ENCODE measurements at places on chromosomes 7 and 10.

DNA sequence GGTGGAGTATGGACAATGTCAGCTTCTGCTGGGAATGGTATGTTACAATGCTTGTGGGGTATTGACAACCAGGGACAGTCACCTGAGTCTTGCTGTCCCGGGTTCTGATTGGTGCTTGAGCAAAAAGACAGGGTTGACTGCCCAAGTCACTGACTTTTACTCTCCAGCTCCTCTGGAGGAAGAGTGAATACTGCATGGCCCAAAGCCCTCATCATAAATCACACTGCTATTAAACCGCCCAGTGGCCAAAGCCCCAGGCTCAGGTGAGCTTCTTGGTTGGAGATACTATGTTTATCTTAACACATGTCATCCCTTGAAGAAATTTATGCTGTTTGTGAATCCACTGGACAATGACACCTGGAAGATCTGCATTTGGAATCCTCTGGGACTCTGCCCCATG is 90.0 kb upstream of the IGFBP3 start:
- DNase-seq: no peak

GRCh38 chr10:89134963-89135362 is 72.2 kb downstream of the CH25H start:
- no peak for DNase-seq

DNA sequence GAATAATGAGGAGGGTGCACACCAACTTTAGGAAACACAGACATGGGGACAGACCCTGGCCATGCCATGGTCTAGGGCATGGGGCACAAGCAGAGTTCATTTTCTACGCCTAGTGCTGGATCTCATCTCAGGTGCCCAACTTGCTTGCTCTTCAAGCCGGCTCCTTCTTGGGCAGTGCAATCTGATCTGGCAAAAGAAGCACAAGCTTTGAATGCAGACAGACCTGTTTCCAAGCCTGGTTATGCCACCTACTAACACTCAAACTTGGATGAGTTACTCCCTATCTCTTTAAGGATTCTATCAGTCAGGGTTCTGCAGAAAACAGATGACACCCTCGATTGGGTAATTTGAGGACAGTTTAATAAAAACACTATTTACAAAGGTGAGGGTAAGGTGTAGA is 34.9 kb upstream of the WAPL start:
- DNase-seq: peak; percentile 22

GRCh38 chr7:138313829-138314178 is 146.3 kb upstream of the TRIM24 start:
- no peak for DNase-seq

DNA sequence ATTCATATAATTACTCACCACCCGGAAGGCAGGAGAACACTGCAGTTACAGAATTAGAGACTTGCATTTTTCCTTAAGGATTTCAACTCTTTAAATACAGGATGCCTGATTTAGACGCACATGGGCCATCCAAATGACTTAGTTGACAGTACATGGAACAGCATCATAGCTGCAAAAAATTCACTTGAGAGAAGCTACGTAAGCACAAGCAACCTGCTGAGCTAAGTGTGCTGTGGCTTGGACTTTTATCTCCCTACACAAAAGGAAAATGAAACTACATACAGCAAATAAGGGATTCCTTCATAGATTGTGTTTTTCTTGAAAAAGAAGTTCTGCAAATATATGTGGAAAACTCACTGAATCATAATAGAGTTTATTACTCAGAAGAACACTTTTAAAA is 152.6 kb downstream of the POU6F2 start:
- no peak for DNase-seq

DNA sequence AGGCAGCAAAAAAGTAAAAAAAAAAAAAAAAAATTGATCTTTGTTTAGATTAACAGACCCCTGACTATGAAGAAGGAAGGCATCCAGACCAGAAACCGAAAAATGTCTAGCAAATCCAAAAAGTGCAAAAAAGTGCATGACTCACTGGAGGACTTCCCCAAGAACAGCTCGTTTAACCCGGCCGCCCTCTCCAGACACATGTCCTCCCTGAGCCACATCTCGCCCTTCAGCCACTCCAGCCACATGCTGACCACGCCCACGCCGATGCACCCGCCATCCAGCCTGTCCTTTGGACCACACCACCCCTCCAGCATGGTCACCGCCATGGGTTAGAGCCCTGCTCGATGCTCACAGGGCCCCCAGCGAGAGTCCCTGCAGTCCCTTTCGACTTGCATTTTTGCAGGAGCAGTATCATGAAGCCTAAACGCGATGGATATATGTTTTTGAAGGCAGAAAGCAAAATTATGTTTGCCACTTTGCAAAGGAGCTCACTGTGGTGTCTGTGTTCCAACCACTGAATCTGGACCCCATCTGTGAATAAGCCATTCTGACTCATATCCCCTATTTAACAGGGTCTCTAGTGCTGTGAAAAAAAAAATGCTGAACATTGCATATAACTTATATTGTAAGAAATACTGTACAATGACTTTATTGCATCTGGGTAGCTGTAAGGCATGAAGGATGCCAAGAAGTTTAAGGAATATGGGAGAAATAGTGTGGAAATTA is 19.4 kb downstream of the GATA3 start:
- no peak for DNase-seq

GRCh38 chr7:47313564-47313963 is 268.3 kb downstream of the TNS3 start:
- DNase-seq: no peak

DNA sequence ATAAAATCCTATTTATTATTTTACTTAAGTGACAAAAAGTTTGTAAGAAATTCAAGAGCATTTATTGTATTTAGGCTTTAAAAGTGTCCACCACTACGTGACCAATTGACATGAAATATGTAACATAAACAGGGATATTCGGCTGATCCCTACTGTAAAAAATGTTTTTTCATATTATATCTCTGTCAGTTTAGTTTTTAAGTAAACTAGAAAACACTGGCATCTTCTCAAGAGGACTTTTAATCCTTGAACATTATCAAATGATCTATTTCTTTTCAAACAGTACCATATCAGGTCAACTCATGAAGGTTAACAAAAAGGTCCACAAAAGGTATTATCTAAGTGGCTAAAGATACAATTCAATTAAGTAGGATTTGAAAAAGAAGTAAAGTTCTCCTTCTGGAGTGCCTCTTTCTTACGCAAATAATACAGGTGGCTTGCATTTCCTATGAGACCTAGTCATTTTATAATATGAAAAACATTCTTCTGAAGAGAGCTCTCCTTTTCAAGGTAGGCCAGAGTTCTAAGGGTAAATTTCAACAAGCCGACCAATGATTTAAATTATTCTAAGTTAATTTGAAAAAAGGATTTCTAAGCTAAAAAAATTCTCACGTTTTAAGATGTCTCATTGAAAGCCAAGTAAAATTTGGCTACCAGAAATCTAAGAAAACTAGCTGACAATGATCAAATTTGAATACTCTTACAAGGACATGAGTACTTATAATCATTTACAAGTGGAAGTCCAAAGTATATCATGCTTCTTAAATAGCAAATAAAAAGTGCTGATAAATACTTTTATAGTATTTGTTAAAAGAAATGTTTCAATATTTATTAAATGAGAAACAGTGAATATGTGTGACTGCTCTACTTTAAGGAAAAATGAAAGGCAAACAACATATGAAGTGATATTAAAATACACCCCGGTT is 133.5 kb downstream of the NRBF2 start:
- no peak for DNase-seq

DNA sequence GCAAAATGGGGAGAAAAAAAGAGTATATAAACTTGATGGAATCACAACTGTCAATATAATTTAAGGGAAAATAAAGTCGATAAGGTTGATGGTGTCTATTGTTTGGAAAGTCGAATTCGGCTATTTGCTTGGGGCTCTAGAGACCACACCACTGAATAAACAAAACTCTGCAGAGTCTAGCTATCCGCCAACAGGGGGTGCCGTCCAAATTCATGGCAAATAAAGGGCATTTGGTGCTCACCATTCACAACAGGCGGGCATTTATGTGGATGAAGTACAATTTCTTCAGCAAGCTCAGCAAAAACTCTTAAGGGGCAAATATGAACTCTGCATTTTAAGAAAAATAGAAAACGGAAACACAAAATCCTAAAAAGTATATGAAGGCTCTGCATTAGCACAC is 23.3 kb downstream of the CD36 start:
- no peak for DNase-seq

- no peak for DNase-seq
Measured at GRCh38 chr10:121751191-121751760, 153.0 kb upstream of the FGFR2 start.
